ENCODE measurements at places on chromosomes 1 and 21. TPM values are rescaled to one million over a fixed set of nuclear protein-coding genes. Genes with fewer than 3 reads are reported as not detected.

NUAK2 gene
- 7.3 TPM for polyA plus RNA-seq

DNA sequence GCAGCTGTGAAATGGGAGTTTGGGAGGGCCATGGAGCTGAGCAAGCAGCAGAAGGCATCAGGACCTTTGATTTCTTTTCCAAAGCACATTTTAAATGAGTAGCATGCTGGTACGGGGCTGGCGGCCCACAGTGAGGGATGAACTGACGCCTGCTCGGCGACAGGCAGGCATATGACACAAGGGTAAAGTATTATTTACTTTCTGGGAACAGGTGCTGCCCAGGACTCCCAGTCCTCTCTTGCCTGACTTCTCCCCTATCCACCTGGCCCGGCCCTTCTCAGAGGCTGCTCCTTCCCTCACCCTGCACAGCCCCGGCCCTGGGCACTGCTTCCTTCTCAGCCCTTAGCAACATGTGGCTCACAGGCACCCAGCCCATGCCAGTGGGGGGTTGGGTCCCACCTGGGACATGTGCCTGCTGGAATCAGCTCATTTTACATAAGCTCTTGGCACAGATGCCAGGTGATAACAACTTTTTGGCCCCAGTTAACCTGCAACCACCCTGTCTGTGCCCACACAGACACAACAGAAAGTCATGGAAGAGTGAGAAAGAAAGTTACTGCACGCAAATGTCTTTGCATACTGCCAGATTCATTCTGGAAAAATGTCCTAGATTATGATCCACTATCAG lies 112.3 kb upstream of the GADD45A start:
- DNase-seq: no peak

DNA sequence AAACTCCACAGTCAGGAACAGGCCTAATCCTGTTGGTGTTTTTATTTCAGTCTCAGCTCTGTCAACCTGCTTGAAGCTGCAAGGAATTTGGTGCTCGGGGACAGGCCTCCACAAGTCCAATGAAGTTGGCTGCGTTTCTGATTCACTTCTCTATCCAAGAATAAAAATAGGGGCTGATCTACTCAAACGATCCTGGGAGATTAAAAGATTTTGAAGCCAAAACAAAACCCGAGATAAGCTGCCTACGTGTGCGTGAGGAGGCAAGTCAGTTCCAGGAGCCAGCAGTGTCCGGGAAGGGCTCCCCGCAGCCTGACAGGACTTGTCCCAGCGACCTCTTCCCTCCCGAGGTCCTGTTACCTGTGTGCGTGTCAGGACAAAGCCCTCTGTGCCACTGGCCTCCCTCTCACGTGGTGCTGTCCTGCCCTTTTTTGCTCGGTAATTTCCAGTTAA lies 98.0 kb downstream of the ETS2 start:
- DNase-seq: no peak

- DNase-seq: peak; percentile 56
Measured at GRCh38 chr1:167043752-167044488, 46.3 kb downstream of the GPA33 start.

Measured in left renal cortex interstitium (tissue), 4 donors.